Activated CD4-positive, alpha-beta T cell treated with anti-CD3 and anti-CD28 coated beads for 48 hours (primary cell): ENCODE measurements at places on chromosomes 4 and X.
A peak's percentile ranks its signal among the peaks of the same experiment; 100 is the strongest.

GRCh38 chrX:17020851-17021821 is 74.7 kb downstream of the REPS2 start:
- no peak for DNase-seq

- DNase-seq, result no peak
Observed at GRCh38 chrX:41108007-41108406, 22.8 kb downstream of the USP9X start.

GRCh38 chr4:14977830-14978229 is 24.5 kb upstream of the CPEB2 start:
- no peak for DNase-seq

- DNase-seq, result no peak
Observed at GRCh38 chr4:152458801-152459302, 77.0 kb downstream of the FBXW7 start.

DNA sequence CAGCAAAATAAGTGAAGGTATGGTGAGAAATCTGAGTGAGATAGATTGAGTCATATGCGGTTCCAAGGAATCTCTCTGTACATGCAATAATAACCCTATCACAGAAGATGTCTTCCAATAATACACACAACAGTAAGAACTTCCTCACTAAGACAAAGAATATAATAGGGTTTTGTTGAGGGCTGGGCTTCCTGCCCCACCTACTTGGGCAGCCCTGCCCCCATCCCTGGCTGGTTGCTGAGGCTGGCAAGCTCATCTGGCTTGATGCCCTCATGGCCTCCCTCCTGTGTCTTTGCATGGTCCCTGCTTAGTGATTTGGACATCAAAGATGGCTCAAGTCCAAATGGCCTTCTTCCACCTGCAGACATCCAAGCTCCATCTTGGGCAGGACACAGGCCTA is 2.7 kb downstream of the GEMIN8 start:
- DNase-seq, result peak; percentile 11

DNA sequence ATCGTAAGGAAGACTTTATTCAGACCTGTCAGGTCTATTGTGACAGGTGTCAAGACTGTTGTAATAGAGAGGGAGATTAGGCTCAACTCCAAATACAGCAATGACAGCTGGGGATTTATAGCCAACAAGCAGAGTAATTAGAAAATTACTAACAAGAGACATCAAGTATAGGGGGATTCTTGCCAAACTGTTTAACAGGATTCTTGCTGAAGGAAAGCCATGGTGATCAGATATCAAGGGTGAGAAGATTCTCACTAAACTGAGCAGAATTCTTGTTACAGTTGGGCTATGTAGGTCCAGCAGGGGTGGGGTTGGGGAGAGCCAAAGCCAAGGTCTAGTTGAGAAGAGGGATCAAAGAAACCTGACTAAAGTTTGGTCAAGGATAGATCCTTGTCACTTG is 461.0 kb upstream of the GALNT7 start:
- DNase-seq, result no peak

DNA sequence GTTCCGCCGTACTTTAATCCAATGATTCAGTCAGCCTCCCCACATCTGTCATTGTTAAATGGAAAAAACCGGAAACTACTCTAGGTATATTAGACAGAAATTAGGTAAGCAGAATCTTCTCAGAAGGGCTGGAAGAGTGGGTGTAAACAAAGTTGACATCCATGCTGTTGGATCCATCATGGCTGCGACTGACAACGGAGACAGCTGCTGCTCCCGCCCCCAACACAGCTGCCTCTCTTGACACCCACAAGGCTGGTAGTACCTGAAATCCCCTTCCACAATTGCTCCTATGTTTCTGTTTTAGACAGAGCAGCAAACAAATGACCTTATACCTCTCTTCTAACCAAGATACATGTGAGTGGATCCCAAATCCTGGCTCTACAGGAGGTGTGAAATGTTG is 66.6 kb downstream of the RXFP1 start:
- no peak for DNase-seq

DNA sequence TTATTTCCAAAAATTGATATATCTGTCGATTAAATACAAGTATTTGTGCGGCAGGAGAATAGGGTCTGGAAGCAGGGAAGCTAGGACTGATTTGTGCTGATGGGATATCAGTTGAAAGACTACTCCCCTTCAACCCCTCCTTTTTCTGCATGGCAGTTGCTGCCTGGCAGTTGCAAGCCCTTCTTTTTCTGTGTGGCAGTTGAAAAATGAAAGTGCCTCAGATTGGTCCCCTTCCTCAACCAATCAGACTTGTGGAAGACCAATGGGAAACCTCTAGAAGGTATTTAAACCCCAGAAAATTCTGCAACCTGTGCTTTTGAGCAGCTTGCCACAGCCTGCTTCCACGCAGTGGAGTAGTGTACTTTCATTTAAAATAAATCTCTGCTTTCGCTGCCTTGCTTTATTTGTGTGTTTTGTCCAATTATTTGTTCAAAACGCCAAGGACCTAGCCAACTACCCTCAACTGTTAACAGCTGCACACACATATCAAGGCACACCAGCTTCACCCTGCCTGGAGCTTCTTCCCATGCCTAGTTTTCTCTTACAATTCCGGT is 1.5 kb upstream of the TMA16 start:
- DNase-seq, result no peak

- no peak for DNase-seq
Observed at GRCh38 chr4:76188557-76188956, 25.1 kb downstream of the SCARB2 start.

GRCh38 chr4:71814433-71814832 is 30.6 kb upstream of the GC start:
- DNase-seq, result no peak

GRCh38 chrX:95383778-95384177 is 1300.9 kb upstream of the DIAPH2 start:
- DNase-seq, result no peak

- peak; percentile 56 for DNase-seq
Observed at GRCh38 chrX:46574774-46575381, 1.3 kb downstream of the CHST7 start.

DNA sequence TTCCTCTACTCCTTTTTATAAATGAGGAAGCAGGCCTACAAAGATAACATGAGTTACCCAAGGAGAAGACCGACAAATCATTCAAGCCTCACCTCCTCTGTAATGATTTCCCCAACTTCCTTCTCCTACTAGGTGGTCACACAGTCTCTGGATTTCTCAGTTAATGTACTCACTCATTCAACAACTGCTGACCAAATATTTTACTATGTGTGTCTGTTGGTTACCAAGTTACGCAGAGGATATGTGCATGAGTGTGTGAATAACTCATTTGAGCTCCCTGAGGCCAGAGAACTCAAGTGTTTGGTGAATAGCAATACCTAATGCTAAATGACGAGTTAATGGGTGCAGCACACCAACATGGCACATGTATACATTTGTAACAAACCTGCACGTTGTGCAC is 10.4 kb downstream of the CASK start:
- no peak for DNase-seq

GRCh38 chr4:114561590-114561989 is 37.0 kb upstream of the UGT8 start:
- no peak for DNase-seq

- no peak for DNase-seq
Observed at GRCh38 chrX:80317646-80318045, 102.6 kb upstream of the TENT5D start.

DNA sequence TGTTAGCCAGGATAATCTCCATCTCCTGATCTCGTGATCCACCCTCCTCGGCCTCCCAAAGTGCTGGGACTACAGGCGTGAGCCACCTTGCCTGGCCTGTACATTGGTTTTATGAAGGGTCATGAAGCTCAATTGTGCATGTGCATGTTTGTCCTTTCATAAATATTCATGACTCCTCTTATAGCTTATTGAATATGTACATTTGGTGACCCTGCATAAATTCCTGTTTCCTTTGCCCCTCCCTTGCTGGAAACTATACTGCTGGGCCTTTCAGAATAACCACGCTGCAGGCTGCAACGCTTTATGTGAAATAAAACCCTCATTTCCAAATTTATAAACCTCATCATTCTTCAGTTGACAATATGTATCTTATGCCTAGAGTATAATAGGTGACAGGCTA is 978.0 kb upstream of the LCORL start:
- no peak for DNase-seq

DNA sequence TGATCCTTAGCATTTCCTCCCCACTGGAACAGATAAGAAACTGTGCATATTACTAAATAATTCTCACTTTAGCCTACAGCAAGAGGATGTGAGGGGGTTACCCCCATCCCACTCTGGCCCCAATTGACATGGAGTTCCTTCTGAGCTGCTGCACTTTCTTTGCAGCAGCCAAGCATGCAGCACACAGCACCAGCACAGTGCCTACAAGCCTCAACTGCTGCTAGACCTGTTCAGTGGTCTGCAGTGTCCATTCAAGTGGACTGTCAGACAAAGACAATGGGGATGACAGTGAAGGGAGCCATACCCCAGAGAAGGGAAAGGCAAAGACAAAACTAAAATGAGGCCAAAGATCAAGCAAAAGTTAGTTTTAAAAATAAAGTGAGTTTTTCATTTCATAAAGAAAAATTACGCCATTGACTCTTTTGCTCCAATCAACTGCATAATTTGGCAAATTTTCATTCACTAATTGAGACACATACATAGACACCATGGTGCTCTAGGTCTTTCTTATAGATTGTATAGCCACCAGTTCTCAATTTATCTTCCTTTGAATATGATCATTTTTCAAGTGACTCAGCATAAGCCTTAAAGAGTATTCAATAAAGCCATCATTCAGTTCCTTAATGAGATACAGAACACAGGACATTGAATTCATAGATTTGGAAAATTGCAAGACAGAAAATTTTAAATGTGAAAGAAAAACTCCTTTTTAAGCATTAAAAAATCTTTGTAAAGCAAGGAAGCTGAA is 410.6 kb downstream of the HNRNPD start:
- DNase-seq, result no peak

- no peak for DNase-seq
Observed at GRCh38 chr4:168362025-168362401, 43.5 kb upstream of the DDX60 start.

DNA sequence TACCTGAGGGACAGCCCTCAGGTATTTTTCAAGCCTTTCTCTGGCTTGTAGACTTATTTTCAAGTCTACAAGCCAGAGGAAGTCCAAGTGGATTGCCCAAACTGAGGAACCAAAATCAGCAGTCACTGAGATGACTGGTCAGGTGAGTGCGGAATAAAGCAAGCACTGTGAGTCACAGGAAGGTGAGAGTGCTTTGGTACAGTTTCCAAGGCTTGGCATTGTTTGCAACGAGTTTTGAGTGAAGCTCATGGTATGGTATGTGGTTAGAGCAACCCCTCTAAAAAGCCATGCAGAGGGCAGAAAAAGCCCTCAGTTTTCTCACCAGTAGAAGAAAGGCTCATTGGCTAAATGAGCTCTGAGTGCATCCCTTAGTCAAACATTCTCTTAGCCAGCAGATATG is 112.8 kb upstream of the EOLA2 start:
- no peak for DNase-seq

GRCh38 chr4:22389240-22389870 is 126.5 kb downstream of the ADGRA3 start:
- peak; percentile 54 for DNase-seq

DNA sequence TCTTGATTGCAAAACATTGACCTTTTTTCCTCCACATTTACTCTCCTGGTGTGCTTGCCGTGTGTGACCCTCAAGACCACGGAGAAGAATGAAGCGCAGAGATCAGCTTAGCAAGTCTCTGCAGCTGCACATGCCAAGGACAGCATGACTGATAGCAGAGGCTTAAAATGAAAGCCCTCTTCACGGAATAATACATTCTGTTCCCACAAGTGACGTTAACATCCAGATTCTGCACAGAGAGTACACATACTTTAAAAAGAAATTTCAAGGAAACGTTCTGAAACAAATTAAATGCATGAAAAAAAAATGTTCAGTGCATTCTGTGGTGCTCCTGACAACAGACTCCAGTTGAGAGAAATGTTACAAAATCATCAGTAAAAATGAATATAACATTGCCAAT is 60.9 kb downstream of the SLC7A11 start:
- DNase-seq, result no peak

DNA sequence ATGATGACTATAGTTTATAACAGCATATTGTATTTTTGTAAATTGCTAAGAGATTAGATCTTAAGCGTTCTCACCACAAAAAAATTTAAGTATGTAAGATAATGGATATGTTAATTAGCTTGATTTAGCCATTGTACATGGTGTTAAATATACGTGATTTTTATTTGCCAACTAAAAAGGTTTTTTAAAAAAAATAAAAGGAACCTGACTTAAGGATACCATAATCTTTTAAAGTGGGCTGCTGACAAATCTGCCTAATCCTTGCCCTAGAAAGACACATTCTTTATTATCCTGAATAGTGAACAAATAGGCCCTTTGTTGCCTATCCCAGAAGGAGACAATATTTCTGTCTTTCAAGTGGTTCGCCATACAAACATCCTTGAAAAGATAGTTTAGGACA is 94.6 kb upstream of the FAM47C start:
- DNase-seq, result no peak

GRCh38 chr4:82696117-82696860 is 102.3 kb downstream of the SCD5 start:
- no peak for DNase-seq

- DNase-seq, result no peak
Observed at GRCh38 chr4:112564706-112565270, 48.8 kb upstream of the NEUROG2 start.

- peak; percentile 42 for DNase-seq
Observed at GRCh38 chr4:108135549-108136209, 33.1 kb downstream of the LEF1 start.

- DNase-seq, result no peak
Observed at GRCh38 chrX:68940601-68941000, 111.8 kb downstream of the EFNB1 start.

GRCh38 chr4:113593400-113594230 is 167.9 kb downstream of the CAMK2D start:
- DNase-seq, result no peak

DNA sequence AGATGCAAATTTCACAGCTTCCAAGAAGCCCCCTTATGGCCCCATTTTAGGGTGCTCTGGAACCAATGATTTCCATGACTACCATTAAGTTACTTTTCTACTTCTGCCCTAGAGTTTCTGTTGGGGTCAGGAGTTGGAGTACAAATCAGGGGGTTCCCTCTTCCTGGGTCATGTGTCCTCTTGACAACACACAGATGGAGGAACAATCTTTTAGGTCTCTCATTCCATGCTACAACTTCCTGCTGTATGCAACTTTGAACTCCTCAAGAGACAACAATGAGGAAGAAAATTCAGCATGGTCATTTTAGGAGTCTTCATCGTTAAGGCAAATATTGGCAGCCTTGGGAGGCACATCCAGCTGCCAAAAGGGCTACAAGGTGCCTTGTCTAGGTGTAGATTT is 79.7 kb downstream of the SEL1L3 start:
- no peak for DNase-seq

DNA sequence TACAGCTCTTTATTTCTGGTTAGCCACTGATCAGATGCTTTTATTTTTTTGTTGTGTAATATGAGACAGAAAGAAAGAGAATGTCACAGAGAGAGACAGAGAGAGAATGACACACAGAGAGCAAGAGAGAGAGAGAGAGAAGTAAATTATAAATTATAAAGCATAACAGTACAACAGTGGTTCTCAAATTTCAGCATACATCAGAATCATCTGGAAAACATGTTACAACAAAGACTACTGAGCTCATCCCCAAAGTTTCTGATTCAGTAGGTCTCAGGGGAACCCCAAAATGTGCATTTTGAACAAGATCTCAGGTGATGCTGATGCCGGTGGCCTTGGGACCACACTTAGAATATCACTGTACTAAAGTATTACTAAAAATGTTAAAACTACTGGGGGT is 245.8 kb upstream of the DIAPH2 start:
- no peak for DNase-seq

- no peak for DNase-seq
Observed at GRCh38 chr4:171288816-171289432, 524.3 kb upstream of the GALNTL6 start.
